Renal pelvis (tissue), 12 donors: ENCODE measurements at places on chromosomes 2 and 18. TPM values are rescaled to one million over a fixed set of nuclear protein-coding genes. Genes with fewer than 3 reads are reported as not detected.

Gene SEC11C
- 64.5 TPM for polyA plus RNA-seq

Gene ZNF521
- polyA plus RNA-seq = 31.2 TPM

Gene TEKT4
- 0.17 TPM for polyA plus RNA-seq

GRCh38 chr2:217710211-217710765, 292.5 kb downstream of the TNS1 start:
- DNase-seq = peak; percentile 52

DNA sequence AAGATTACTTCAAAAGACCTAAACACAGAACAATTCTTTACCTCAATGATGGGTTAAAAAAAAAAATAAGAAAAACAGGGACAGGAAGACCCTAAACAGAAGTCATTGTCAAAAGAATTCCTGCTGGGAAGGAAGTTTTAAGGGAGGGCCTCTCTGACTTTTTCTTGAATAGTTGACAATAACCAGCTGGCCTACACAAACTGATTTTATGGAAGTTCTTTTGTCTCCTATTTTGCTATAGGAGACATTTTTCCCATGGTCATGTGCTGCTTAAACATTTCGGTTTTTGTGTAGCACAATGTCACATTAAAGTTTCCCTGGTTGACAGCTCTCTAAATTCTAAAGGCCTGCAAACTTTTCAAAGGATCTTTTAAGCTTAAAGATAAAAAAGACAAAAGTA, 55.3 kb downstream of the RFTN2 start:
- DNase-seq = peak; percentile 71

GRCh38 chr2:17959356-17959755, 80.9 kb downstream of the KCNS3 start:
- DNase-seq = no peak
